ENCODE measurements at places on chromosomes 13 and 19.

DNA sequence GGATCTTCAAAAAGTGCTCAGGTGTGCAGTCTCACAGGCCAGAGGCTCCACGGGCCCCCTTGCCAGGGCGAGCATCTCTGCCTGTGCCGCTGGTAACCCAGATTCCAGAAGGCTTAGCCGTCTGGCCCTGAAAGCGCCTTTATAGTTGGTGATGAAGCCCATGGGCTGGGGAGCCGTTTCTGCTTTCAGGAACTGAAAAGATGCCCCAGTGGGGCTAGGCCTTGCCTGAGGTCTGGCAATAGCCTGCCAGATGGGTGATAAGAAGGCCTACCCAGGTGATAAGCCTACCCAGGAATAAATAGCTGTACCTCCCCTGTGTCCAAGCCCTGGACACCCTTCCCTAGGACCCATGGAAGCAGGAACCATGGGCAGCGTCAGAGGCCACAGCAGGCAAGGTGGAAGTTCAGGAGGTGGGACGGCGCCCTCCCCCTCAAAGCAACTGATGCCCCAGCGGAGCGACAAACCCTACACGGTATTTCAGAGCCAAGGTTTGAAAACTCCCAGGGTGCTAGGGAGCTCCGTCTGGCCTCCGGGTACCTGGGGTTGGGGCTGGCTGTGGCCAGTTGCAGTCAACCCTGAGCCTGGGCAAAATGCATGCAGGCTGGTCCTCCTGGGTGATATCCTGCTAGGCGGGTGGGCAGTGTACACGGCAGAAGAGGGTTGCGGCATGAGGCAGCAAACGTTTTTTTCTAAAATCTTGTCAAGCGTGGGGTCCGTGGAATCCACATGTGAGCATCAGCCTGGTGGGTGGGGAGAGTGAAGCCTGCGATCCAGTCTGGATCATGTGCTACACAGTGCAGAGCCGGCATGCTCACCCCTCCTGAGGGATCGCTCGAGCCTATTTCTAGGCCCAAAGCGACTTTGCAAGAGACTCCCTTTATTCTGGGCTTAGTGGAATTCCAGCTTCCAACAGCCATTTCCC lies 45.3 kb downstream of the ACTN4 start:
- DNase-seq, result no peak

GRCh38 chr13:52961256-52961910 lies 67.2 kb upstream of the OLFM4 start:
- no peak for DNase-seq

GRCh38 chr13:54536112-54536511 lies 1507.5 kb downstream of the OLFM4 start:
- no peak for DNase-seq

DNA sequence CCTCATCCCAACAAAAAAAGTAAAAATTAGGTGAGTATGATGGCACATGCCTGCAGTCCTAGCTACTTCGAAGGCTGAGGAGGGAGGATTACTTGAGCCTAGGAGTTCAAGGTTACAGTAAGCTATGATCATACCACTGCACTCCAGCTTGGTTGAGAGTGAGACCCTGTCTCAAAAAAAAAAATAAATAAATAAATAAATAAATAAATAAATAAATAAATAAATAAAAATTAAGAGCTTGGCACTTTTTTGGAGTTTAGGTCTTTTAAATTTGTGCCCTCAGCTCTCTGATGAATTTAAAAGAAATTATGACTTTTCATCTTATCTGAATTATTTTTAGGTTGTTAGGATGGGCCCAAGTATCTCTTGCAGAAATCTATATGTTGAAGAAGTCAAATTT lies 8.9 kb downstream of the ZNF420 start:
- DNase-seq, result no peak

Data from activated naive CD4-positive, alpha-beta T cell treated with anti-CD3 and anti-CD28 coated beads, Interleukin-2, amount 50 U/mL, for 72 hours (primary cell).